ENCODE measurements at places on chromosomes 13 and 19.

DNA sequence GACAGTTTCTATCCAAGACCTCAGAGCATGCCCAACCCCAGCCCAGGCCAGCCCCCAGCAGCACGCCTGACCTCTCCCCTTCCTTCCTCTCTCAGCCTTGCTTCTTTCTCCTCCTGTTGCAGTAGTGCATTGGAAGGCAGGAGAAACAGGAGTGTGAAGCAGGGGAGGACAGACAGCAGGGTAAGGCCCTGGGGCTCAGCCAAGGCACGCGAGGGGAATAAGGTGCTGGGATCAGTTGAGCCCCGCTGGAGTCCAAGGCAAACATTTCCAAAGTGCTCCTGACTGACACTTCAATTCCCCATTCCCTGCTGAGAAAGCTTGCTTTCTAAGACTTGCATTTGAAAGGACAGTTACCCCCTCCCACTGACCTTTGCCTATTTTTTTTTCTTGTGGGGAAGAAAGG, 73.1 kb upstream of the OLFM4 start:
- H3K4me3 ChIP-seq, result no peak overlapping the region
- no peak overlapping the region for H3K27ac ChIP-seq
- no peaks in the 10 kb centered on the region for H3K4me1 ChIP-seq
- H3K27me3 ChIP-seq, result no peaks in the 10 kb centered on the region
- no peaks in the 10 kb centered on the region for H3K36me3 ChIP-seq

- DNase-seq, result no peak
- no peaks in the 10 kb centered on the region for H3K4me1 ChIP-seq
- H3K27ac ChIP-seq, result no peak overlapping the region
- no peaks in the 10 kb centered on the region for H3K27me3 ChIP-seq
Measured at GRCh38 chr13:35812736-35813135, 318.4 kb downstream of the DCLK1 start.

DNA sequence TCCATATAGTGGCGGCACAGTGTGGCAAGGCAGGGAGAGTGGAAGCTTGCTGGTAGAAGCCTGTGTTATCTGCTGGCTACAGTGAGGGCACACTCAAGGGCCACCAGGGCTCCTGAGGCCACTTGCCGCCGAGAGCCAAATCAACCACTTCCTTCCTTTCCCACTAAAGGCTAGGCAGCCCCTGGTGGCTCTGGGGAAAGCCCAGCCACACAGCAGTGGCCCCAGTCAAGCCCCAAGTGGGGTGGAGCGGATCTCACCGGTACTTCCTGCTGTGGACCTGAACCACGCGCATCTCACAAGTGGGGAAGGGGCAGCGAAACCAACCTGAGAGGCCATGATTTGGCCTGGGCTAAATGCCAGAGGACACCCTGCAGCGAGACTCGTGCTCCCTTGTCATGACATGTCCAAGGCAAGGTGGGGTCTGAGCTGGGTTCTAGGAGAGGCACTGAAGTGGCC, 21.9 kb upstream of the SLC35E1 start:
- H3K36me3 ChIP-seq, result peaks cover 45% of the 10 kb centered on the region
- DNase-seq, result peak; percentile 55
- no peaks in the 10 kb centered on the region for H3K27me3 ChIP-seq
- H3K4me3 ChIP-seq, result peak overlapping the region; percentile 80

DNA sequence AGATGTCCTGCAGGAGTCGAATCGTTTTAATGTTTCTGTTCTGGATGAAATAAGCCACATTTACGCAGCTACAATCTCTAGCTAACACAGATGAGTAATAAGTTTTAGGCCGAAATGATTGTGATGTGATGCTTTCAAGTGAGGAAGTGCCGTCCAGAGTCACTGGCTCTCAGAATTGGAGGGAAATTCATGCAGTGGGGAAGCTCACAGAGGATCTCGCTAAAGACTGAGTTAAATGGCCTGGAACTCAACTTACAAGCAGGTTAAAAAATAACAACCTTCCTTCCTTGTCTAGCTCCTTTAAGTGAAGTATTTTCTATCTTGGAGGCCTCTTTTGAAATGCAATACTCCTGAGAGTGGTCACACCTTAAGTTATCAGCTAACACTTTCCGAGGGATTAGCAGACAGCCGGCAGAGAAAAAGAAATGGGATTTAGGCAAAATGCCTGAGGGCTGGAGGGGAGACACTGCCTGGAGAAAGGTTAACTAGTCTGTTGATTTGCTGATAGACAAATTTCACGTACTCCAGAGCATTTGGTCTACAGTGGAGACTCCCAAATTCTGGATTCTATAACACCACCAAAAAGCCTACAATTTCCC, 74.2 kb downstream of the IRS2 start:
- H3K4me1 ChIP-seq, result peaks cover 6% of the 10 kb centered on the region
- H3K27me3 ChIP-seq, result no peaks in the 10 kb centered on the region
- no peak for DNase-seq
- no peak overlapping the region for H3K27ac ChIP-seq
- no peak overlapping the region for H3K4me3 ChIP-seq

- no peak overlapping the region for H3K27ac ChIP-seq
- DNase-seq, result no peak
- H3K36me3 ChIP-seq, result no peaks in the 10 kb centered on the region
- H3K27me3 ChIP-seq, result no peaks in the 10 kb centered on the region
- no peak overlapping the region for H3K4me3 ChIP-seq
Measured at GRCh38 chr13:50529154-50529882, 314.2 kb downstream of the DLEU7 start.

GRCh38 chr13:106367361-106367971, 168.0 kb downstream of the EFNB2 start:
- no peak for DNase-seq
- H3K4me3 ChIP-seq, result no peak overlapping the region
- H3K27me3 ChIP-seq, result peaks cover 5% of the 10 kb centered on the region
- H3K4me1 ChIP-seq, result no peaks in the 10 kb centered on the region

DNA sequence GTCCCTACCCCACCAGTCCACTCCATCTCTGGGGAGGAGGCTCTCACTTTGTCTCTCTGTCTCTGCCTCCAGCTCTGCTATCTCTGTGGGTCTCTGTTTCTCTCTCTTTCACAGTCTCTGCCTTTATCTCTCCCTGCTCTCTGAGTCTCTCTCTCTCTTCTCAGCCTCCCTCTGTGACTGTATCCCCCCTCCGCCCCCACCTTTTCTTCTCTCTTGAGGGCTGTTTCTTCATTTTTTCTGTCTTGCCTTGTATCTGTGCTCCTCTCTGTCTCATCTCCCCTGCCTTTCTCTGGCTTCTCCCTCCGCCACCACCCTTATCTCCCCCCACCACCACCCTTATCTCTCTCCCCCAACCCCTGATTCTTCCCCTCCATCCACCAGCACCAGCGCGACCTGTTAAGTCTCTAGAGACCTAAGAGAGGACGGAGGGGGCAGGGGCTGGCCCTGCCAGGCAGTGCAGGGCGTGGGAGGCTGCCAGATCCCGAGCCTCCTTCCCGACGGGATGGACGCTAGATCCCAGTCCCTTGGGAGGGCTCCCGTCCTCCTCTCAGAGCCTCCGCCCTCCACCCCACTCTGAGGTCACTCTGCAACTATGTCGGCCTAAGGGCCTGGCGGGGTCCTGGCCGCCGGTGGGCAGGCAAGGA, 1.0 kb downstream of the AXL start:
- no peak overlapping the region for H3K4me3 ChIP-seq
- no peak overlapping the region for H3K27ac ChIP-seq
- DNase-seq, result no peak
- H3K4me1 ChIP-seq, result peaks cover 3% of the 10 kb centered on the region
- H3K27me3 ChIP-seq, result peaks cover 73% of the 10 kb centered on the region
- H3K36me3 ChIP-seq, result no peaks in the 10 kb centered on the region
